ENCODE measurements at places on chromosomes 1 and 21.

GRCh38 chr1:43317817-43318471, 17.2 kb downstream of the TIE1 start:
- no peak for DNase-seq

DNA sequence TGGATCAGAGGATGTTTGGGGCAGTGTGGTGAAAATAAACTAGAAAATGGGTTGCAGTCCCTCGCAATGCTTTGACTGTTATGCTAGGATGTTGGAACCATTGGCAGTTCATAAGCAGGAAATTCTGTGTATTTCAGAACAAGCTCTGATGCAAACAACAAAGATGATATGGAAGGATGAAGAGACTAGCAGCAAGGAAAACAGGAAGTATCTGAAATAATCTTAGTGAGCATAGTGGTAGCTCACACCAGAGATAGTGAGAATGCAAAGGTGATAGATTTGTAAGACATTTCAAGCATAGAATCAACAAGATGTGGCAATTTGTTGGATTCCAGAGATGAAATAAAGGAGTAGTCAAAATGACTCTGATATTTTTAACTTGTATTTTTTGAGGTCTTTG, 11.1 kb upstream of the RCC1 start:
- no peak for DNase-seq

DNA sequence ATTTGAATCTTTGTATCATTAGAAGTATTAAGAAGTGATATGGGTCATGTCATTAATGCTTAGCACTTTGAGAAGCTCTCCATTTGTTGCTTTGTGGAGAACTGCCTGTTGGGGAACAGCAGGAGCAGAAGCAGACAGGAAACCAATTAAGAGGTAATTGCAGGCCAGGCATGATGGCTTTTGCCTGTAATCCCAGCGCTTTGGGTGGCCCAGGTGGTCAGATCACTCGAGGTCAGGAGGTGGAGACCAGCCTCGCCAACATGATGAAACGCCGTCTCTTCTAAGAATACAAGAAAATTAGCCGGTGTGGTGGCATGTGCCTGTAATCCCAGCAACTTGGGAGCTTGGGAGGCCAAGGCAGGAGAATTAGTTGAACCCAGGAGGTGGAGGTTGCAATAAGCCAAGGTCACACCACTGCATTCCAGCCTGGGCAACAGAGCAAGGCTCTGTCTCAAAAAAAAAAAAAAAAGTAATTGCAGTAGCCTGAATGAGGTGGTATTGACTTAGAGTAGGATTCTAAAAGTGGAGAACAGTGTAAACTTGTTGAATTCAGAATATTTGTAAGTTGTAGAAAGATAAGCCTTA, 57.8 kb upstream of the FASLG start:
- no peak for DNase-seq

- no peak for DNase-seq
Observed at GRCh38 chr1:150477320-150477719, 9.9 kb upstream of the TARS2 start.

DNA sequence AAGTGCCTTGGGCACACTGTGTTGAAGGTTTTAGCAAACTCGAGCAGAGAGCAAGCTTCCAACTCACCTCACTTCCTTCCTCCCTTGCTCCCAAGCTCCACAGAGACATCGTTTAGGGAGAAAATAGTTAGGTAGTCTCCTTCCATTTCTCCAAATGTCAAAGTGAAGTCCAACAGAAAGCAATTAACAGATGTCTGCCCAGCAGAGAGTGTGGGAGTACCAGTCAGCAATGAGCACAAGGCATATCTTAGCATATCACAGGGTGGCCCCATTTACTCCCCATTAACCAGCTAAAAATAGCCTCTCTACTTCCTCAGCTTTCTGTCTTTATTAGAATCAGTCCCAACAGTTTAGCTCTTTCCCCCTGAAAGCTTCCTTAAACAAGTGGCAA, 334.2 kb upstream of the CAMK1G start:
- no peak for DNase-seq

GRCh38 chr1:239392271-239392670, 5.9 kb downstream of the CHRM3 start:
- DNase-seq: no peak

Measured in inflammatory macrophage (primary cell).